ENCODE measurements at places on chromosomes 1 and 21.

GRCh38 chr1:208135354-208135753, 108.8 kb downstream of the PLXNA2 start:
- no peak for DNase-seq

- DNase-seq, result no peak
These were observed 12.5 kb downstream of the SLX9 start for GRCh38 chr21:44952116-44952928.

DNA sequence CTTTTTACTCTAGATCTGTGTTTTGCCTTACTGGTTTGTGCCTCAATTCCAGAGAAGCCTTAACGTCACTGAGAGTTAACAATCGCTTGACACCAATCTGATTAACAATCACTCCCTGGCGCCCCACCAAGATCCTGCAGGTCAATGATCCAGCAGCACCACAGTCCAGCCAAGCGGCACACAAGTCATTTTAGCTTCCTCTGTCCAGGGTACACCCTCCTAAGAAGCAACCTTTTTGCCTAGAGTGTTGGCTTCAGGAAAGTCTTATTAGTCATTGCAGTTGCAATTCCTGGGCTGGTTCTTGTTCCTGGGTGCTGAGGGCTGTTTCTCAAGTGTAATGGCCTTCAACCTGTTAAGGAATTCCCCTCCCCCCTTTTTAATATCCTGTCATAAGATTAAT, 323.0 kb upstream of the USP25 start:
- no peak for DNase-seq

GRCh38 chr1:40922969-40923368, 56.5 kb upstream of the CTPS1 start:
- DNase-seq, result no peak

GRCh38 chr1:188719735-188720134, 1757.9 kb downstream of the BRINP3 start:
- DNase-seq, result no peak

- DNase-seq, result no peak
These were observed 1.0 kb upstream of the FOXO6 start for GRCh38 chr1:41360074-41360785.

GRCh38 chr1:28417441-28417922, 47.9 kb downstream of the PHACTR4 start:
- no peak for DNase-seq

GRCh38 chr1:115313182-115313581, 24.9 kb downstream of the NGF start:
- no peak for DNase-seq

DNA sequence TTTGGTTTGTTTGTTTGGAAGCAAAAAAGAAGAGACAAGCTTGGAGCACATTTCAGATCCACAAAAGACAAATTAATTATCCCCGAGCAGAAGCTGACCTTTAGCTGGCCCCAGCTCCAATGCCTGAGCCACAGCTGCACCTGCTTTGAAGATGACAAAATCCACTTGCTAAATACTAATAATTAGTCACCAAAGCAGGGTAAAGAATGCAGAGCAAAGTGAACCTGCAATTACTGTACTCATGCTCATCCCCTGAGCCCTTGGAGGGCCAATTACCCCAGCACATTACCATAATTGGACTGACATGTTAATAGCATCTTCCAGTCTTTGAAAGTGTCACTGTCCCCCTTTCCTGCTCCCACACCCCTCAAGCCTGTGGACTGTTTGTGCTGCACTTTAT, 38.2 kb upstream of the KCND3 start:
- no peak for DNase-seq

DNA sequence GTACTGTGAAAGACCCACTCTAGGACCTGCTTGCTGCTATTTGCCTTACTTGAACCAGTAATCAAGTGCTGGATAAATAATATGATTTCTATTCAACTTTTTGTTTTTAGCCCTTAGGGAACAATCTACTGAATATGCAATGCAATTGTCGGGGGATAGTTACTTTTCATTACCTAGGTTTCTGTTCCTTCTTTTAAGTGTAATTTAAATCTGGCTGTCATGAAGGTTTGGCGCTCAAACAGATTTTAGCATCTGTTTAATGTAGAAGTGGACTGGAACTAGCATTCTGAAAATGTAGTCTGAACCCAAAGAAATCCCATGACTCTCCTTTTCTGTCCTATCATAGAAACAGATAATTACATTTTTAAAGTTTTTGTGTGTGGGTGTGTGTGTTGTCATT, 4.8 kb downstream of the MGST3 start:
- DNase-seq, result no peak

GRCh38 chr1:230682274-230682673, 31.6 kb downstream of the AGT start:
- DNase-seq, result no peak

GRCh38 chr1:228375578-228376261, 30.9 kb downstream of the TRIM11 start:
- no peak for DNase-seq

DNA sequence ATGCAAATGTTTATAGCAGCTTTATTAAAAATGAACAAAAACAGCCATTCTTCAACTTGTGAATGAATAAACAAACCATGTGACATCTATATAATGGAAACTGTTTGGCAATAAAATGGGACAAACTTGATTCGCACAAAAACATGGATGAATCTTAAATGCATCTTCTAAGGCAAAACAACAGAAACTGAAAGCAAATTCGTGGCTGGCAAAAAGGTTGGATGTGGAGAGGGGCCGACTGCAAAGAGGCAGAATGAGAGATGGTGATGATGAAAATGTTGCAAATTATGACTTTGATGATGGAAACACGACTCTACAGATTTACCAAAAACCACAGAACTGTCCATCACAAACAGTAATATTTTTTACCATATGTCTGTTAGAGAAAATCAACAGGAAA, 327.0 kb upstream of the NR5A2 start:
- DNase-seq, result no peak

DNA sequence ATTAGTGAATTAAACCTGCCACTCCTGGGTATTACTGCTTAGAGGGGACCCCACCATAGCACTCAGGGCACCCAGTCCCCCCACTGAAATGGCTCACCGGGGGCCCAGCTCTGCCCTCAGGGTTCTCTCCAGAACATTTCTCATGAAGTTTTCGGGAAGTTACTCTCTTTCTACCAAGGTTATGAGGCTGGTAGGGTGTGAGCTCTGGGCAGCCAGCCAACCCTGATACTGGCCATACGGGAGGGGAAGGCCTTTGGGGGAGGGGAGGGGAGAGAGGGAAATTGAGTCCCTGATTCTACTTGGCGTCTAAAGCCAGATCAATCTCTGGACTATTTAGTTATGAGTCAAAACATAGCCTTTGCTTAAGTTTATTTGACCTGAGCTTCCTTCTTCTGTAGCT, 12.9 kb upstream of the PDE9A start:
- DNase-seq, result no peak

DNA sequence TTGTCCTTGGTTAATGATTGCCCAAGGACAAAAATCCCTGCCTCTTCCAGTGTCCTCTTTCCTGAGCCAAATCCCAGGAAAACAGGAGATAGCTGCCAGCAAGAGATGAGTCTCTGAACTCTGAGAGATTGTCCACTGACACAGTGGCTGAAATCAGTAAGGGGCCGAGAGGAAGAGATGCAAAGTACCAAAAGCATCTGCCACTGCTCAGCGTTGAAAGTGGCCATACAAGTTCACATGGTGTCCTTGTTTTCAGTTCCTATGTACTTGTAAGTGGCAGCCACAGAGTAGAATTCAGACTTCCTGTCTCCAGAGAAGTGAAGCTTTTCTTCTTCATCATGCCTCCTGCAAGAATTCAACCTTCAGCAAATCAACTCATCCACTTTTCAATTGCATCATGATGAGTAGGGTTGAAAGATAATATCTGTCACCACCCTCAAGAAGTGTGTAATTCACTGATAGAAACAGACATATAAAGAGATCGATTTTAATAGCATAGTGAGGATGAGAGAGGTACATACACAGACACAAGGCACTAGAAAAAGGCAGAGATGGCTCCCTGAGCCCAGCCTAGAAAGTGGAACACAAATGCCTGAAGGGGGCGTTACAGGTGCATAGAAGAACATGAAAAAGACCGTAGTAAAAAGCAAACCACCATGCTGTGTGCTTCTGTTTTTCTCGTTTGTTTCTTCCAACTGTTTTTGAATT, 185.8 kb downstream of the MRPL39 start:
- DNase-seq, result no peak

DNA sequence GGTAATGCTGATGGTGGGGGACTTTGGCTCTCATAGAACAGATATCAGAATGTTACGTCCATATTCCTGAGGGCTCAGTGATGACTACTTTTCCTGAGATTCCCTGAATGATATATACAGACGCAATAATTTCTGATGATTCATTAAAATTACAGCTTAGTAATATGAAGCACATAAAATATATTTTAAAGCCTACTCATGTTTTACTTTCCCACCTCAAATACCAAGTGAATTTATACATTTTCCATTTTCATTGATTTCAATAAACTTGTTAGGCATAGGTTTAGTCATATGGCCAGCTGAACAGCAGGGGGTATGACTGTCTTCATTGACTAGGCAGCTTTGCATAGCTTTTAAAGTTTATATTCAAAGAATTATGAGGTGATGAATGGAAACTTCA, 26.2 kb upstream of the PDC start:
- no peak for DNase-seq

All from esophagus squamous epithelium (tissue), 5 donors.